GM19239 (cell line): ENCODE measurements at places on chromosomes 11 and 22.

DNA sequence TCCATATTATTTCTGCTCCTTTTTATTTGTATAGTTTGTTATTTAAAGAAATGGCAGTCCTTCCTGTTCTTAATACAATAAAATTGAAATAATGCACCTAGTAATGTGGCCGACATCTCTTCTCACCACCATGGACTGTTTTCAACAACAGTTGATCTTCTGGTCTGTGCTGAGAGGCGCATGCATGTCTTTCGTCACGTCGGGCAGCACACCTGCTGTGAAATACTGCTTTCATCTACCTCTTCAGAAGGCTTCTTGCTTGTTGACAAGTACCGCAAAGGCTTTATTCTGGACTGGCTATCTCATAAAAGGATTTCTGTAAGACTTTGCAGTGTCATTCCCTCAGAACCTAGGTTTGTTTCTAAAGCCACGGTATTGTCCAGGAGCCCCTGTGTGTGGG, 13.9 kb upstream of the MYO18B start:
- DNase-seq, result no peak

- no peak for DNase-seq
Measured at GRCh38 chr11:76835928-76836612, 24.6 kb upstream of the ACER3 start.

DNA sequence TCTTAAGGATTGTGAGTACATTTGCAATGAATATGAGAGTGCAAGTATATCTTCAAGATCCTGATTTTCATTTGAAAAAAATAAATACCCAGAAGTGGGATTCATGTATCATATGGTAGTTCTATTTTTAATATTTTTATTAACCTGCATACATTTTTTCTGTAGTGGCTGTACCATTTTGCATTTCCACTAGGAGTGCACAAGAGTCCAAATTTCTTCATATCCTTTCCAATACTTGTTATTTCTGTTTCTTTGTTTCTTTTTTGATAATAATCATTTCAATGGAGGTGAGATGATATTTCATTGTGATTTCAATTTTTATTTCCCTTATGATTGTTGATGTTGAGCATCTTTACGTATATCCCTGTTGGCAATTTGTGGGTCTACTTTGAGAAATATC, 759.8 kb upstream of the CNTN5 start:
- DNase-seq, result no peak

DNA sequence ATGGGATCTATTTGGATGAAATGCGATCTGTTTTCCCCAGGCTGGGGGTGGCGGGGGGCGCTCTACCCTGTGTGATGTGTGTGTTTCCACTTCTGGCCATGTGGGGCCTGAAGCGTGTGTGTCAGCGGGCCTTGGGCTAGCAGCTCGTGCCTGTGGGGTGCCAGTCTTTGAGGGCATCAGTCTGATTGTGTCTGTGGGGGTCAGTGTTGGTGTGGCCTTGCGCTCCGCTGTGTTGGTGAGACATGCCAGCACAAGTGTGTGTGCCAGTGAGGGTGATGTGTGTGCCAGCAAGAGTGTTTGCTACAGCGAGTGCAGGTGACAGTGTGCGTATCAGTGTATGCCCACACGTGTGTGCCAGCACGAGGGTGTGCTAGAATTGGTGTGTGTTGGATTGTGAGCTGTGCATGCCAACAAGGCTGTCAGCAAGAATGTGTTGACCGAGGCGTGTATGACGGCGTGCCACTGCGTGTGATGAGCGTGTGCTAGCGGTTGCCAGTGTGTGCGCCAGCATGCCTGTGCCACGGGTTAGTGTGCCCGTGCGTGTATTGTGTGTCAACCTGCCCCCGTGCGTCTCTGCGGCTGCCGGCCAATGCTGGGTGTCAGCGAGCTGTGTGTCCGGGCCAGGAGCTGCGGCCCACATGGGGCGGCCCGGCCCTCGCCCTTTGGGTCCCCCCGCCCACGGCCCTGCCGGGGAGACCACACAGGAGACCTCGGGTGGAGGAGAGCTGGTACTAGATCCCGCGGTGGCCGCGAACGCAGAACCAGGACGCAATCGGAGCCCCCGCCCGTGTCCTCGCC, 519 bp downstream of the ARRB1 start:
- no peak for DNase-seq
